ENCODE measurements at places on chromosomes 3 and 15.
A peak's percentile ranks its signal among the peaks of the same experiment; 100 is the strongest.

GRCh38 chr3:66723231-66723630 is 222.4 kb upstream of the LRIG1 start:
- peak; percentile 41 for DNase-seq

GRCh38 chr3:111541911-111542483 is at the start of gene CD96:
TSS of gene CD96 (plus strand) at chr3:111542197. CDS start at chr3:111542249, 52 bp downstream.
- no peak for DNase-seq

DNA sequence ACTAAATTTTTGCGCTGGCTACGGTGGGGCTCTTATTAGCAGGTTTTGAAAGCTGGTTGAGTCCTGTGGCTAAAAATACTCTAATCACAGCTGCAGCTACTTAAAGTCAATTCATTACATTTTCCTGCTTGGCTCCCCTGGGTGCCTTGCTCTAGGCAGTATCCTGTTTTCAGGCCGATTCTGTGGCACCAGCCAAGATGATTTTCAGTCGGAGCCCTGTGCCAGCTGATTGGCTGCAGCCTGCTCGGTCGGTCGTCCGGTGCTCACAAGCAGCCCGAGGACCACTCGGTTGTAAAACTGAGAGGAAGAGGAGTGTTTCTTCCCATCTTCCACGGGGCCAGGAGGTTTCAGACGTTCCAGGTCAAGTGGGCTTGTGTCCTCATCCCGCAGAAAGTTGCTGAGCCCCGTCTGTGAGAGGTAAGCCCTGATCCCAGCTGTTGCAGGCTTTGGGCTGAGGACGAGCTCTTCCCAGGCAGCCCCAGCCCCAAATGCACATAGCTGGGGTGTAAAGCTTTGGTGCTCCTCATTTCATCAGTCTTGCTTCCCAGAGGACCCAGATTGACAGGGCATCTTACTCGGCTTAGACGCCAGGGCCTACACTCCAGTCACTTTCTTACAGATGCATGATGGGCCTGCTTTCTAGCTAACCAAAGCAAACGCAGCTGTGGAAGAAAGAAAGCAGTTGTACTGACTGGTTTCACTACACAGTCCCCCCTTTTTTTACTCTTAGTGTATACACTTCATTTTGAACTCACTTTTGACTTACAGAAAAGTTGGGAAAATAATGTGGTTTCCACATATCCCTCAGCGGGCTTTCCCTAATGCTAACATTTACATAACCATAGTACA is 15.9 kb downstream of the LYSMD4 start:
- no peak for DNase-seq

DNA sequence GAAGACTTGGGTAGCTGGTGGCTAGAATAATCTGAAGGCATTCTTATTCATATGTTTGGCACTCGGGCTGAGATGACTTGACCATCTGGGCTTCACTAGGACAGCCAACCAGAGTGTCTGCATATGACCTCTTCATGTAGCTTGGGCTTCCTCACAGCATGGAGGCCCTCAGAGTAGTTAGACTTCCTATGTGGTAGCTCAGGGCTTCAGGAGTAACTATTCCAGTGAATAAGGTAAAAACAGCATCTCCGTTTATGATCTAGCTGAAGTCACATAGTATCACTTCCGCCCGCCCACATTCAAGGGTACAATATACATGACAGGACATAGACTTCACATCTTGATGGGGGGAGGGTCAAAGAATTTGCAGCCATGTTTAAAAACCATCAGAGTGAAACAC is 18.9 kb upstream of the CMTM8 start:
- no peak for DNase-seq

GRCh38 chr3:139202226-139202958 is 141.4 kb upstream of the MRPS22 start:
- peak; percentile 86 for DNase-seq

- DNase-seq = no peak
Observed at GRCh38 chr15:69552057-69552815, 99.6 kb downstream of the RPLP1 start.

DNA sequence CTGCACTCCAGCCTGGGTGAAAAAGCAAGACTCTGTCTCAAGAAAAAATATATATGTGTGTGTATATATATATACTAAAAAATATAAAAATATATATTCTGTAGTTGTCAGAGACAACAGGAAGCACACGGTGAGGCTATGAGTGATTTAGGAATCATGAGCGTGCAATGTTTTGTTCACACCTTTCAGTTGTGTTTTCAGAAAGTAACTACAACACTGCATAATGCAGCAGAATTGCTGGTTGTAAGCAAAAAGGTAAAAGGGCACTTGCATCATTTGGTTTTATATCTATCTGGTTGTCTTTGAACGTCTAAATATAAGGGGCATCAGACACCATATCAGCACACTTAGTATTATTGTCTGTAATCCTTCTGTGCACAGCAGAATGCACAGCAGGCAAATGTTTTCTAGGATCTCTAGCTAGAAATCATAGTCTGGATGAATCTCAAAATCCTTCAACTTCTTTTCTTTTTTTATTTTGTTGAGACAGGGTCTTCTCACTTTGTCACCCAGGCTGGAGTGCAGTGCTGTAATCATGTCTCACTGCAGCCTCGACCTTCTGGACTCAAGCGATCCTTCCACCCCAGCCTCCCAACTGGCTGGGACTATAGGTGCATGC is 44.8 kb downstream of the CCR3 start:
- no peak for DNase-seq

DNA sequence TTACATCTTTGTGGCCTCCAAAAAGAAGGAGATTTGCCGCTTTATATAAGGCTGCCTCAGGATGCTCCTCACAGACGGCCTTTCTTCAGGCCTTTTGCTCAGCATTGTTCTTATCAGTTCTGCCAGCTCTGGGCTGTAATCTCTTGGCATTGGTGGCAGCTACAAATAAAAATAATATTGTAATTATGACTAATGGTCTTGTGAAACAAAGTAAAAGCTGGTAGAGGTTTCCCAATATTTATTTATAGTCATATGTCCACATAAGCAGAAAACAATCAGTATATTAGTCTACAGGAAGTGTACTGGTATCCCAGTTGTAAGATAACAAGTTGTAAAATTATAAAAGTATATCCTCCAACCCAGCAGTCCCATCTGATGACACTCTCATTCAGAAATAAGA is 7.3 kb downstream of the NEK4 start:
- DNase-seq = no peak

DNA sequence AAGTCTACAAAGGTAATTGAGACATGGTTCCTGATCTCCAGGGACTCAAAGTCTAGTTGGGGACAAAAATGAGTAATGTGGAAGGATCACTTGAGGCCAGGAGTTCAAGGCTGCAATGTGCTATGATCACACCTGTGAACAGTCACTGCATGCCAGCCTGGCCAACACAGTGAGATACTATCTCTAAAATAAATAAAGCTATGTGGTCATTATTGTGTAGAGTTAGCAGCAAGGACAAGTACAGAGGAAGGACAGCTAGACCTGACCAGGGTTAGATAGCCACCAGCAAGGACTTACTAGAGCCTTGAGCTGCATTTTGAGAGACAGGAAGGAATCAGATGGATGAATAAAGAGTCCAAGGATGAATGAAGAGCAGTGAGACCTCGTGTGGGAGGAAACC is 166.5 kb downstream of the MINAR1 start:
- DNase-seq = no peak

DNA sequence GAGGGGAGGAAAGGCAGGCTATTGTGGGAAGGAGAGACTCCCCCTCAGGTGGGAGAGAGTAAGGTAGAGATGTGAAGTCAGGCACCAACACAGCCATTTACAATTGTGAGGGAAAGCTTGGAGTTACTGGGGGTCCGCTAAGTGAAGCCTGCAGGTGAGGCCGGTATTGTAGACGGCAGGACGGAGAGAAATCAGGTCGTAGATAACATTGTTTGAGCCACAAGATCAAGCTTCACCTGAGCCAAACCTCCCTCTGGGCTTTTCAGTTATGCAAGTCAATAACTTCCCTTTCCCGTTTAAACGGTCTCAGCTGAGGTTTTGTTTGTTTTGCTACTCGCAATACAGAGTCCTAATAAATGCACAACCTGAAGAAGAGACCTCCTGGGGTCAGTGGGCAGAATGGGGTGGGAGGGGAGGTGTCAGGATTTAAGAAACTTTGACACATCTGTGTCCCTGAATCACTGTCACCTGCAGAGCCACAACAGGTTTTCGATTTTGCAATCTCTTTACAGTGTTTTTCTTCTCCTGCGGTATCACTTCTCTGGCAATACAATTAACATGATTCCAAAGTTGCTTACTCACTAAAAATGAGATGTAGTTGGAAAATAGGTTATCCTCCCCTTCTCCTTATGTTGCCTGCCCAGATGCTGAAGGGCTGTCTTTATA is 72.0 kb upstream of the GLCE start:
- no peak for DNase-seq

DNA sequence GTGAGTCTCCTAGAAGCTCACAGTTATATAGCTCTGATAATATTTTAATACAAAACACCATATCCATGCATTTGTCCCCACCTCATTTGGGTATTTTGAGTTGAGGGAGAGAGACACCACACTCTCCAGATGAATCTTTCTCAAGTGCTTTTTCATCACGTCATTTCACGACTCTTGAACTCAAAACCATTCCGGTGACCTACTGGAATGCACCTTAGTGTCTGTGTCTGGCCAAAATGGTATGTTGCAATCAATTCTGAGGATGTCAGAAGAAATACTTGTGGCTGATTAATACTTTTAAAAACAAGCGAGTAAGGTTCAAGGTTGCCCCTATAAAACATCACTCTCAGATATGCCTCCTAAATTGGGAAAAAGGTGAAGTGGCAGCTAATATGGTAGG is 352.6 kb upstream of the ICE2 start:
- DNase-seq = no peak

- no peak for DNase-seq
Observed at GRCh38 chr3:133924041-133924440, 28.4 kb upstream of the RAB6B start.

DNA sequence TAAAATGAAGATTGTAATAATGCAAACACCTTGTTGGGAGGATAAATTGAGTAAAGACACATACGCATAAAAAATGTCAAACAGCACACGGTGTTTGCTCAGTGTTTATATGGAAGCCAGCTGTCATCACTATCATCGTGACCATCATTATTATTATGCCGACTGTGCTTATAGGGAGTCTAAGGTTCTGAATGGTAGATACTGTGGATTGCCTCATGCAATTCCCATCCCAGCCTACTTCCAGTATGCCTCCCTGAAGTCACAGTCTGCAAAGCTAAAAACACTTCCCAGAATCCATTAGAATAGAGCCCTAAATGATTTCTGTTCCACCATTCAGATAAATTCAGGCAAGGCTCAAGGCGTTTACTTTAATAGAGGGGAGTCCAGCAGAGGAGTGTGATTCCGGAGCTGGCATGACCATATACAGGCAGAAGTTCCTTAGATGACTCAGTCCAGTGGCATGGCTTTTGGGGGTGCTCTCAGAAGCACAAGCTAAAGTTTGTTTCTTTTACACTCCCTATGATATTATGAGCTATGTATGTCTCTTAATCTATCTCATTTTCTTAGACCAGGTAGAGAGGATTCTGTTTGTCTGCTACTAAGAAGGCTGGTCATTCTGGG is 148.7 kb downstream of the MEX3B start:
- no peak for DNase-seq

GRCh38 chr15:89442671-89443307 is 53.6 kb downstream of the RHCG start:
- peak; percentile 39 for DNase-seq

DNA sequence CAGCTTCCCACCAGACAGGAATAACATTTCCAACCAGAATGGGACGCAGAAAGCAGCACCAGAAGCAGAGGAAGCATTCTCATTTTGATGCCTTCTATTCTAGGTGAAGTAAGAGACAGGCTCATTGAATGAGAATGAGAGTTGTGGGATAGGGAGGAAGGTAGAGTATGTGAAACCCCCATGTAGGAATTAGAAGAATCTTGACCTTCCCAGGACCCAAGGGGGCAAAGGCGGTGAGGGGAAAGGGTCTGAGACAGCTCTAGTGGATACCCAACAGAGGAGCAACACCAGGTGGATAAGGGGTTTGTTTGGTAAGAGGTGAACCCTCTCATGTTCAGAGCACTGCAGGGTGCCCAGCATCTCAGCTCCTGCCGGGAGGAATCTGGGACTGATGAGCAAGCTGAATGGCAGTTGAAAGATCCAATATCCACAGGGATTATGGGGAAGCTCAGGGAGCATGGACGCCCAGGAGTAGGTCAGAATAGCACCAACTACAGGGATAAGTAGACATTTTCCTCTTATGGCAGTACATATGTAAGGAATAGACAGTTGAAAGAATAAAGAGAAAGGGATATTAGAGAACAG is 77.0 kb downstream of the PLCL2 start:
- DNase-seq = no peak

GRCh38 chr15:100715571-100716455 is 113.4 kb downstream of the ASB7 start:
- DNase-seq = peak; percentile 66

- no peak for DNase-seq
Observed at GRCh38 chr3:59133311-59133710, 83.5 kb upstream of the CFAP20DC start.

DNA sequence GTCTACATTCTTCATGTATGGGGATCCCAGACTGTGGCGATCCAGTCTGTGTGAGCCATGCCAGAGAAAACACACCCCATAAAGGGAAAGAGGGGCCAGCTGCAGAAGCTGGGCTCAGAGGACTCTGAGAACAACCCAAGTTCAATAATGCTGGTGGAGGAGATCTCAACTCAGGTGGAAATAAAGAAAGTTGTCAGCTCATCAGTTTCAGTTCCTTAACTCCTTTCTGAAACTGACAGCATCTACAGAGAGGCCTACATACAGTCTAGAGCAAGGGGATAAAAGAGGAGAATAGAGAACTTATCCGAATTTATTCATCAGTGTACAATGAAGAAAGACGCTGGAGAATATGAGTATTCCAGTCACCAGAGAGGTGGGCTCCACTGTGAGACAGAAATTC is 77.0 kb downstream of the NTRK3 start:
- DNase-seq = no peak

DNA sequence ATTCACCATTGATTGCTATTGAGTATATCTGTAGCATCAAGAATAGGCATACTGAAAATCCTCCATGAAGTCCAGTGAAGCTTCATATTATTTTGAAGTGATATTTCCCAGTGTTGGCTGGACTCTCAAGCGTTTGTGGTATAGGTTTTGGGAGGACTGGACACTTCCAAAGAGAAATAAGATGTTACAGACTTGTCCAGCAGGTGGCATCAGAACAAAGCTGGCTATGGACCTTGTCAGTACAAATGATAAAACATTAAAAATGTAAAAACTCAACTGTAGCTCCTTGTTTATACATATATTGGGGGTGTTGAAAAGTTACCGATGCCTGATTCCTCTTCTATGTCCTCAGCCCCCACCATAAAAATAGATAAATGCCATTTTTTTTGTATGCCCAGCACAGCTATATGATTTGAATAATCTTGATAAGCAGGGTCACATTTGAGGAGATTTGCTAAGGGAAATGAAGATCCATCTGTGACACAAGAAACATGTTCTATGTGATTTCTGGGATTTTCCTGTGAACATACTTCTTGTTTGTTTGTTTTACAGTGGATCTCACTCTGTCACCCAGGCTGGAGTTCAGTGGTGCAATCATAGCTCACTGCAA is 54.5 kb upstream of the GOLGA6B start:
- peak; percentile 53 for DNase-seq

Data from kidney tubule cell (primary cell).